Progenitor cell of endocrine pancreas (in vitro differentiated cells): ENCODE measurements at places on chromosomes 6 and 20. TPM values are rescaled to one million over a fixed set of nuclear protein-coding genes. Genes with fewer than 3 reads are reported as not detected.

The MTHFD1L gene
- total RNA-seq = 37.4 and 44.5 TPM in 2 replicates

The WFDC12 gene
- total RNA-seq = not detected in 2 replicates

The RPS6KA2 gene
- total RNA-seq = 37.5 and 43.1 TPM in 2 replicates

The MOCS1 gene
- total RNA-seq = 15.9 and 17.5 TPM in 2 replicates

The RMND1 gene
- total RNA-seq = 38.5 and 40.2 TPM in 2 replicates

The GJA10 gene
- total RNA-seq = not detected in 2 replicates

The CRIP3 gene
- total RNA-seq = 2.3 and 2.4 TPM in 2 replicates
